ENCODE measurements at places on chromosomes 4 and X.

DNA sequence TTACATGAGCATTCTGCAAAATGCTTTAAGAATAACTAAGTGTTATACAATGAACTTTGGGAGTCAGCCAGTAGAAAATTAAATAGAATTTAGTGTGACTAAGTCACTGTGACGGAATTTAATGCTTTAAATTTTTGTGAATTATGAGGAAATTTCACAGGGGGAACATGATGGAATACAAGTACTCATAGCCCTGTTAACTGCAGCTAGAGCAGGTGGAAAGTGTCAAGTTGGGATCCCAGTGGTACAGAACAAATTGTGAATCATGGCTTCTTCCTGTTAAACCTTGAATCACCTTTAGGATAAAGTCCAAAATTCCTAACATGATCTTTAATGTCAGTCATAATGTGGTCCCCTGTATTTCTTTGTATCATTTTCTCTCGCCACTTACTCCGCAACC, 212.2 kb upstream of the CENPE start:
- no peak for DNase-seq

GRCh38 chr4:152150214-152150613, 385.7 kb downstream of the FBXW7 start:
- DNase-seq = no peak

DNA sequence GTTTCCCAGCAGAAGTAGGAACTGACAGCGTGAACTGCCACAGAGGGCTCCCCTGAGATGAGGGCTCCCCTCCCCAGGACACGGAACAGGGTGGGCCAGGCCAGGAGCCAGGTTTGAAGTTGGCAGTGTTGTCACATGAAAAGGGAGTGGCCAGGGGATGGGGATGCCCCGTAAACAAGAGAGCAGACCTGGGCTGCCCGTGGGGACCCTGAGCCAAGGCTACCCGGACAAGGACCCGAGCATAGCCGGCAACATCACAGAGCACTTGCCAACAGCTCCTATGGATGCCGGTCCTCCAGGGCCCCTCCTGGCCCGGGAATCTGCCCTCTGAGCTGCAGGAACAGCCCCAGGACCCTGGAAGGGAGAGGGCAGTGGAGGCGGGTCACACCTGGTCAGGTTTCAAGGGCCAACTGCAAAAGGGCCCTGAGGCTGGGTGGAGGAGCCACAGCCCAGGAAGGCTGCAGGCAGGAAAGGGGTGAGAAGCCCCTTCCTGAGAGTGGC, 102.1 kb downstream of the CPZ start:
- no peak for DNase-seq

- no peak for DNase-seq
These were observed 113.3 kb upstream of the H2AZ1 start for GRCh38 chr4:100063355-100063754.

DNA sequence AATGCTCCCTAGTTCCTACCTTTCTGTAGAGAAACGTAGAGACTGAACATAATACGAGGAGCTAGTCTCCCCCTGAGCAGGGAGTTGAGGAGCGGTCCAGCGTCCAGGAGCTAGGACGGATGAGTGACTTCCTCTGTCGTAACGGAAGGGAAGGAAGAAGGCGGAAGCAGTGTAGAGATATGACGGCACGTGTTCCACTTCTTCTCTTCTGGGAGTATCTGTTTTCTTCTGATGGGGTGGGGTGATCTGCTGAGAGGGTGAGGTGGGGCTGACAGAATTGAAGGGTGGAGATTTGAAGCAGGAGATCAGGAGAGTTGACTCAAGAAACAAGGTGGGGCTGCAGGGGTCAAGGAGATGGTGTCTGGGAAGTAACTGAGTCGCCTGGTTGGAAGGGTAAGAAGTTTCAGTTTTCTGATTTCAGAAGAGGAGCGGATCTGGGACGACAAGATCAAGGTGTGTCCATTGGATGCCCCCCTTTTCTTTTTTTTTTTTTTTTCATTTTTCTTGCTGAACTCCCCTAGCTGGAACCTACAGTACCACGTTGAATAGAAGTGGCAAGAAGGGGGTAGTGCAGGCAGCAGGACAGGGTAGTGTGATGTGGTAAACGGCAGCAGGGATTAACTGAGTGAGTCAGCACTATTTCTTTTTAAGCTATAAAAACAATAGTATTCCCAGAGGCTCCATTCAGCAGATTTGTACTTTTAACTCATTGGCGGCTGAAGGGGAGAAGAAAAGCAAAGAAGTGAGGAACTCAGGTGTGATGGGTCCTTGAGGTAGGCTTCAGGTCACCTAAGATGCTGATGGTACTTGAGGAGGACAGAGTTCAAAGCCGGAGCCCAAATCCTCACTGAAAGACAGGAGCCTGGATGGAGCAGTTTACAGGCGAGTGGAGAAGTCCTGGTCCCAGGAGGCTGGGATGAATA, 50.8 kb upstream of the SETD7 start:
- DNase-seq = no peak
